ENCODE measurements at places on chromosomes 12 and 14. TPM values are rescaled to one million over a fixed set of nuclear protein-coding genes. Genes with fewer than 3 reads are reported as not detected.

CPNE6 gene
- not detected for total RNA-seq

SPTLC2 gene
- total RNA-seq = 15.8 TPM

PRB4 gene
- not detected for total RNA-seq

ANKRD33 gene
- not detected for total RNA-seq

CFAP54 gene
- total RNA-seq = 1.4 TPM

KRT72 gene
- total RNA-seq = not detected

GZMB gene
- total RNA-seq = not detected

TCL1B gene
- not detected for total RNA-seq

KRT73 gene
- total RNA-seq = not detected

STXBP6 gene
- 7.3 TPM for total RNA-seq

SLCO1A2 gene
- not detected for total RNA-seq

GPR84 gene
- not detected for total RNA-seq

SLC4A8 gene
- 0.28 TPM for total RNA-seq

KCNA1 gene
- total RNA-seq = not detected

VRK1 gene
- 23.5 TPM for total RNA-seq

CMKLR1 gene
- total RNA-seq = 0.14 TPM

CLEC12A gene
- total RNA-seq = not detected

SLC2A14 gene
- total RNA-seq = not detected

IGFBP6 gene
- 666 TPM for total RNA-seq

LRRIQ1 gene
- total RNA-seq = 0.14 TPM

ZFHX2 gene
- 0.14 TPM for total RNA-seq

SEL1L gene
- 114 TPM for total RNA-seq

OVCH1 gene
- total RNA-seq = 0.09 TPM

GPD1 gene
- total RNA-seq = not detected

GPR65 gene
- 0.28 TPM for total RNA-seq

WIF1 gene
- not detected for total RNA-seq

TSPAN19 gene
- not detected for total RNA-seq

FERMT2 gene
- total RNA-seq = 118 TPM

OR4K5 gene
- not detected for total RNA-seq

NGB gene
- not detected for total RNA-seq

A2M gene
- 12.1 TPM for total RNA-seq

CBLN3 gene
- total RNA-seq = 3.3 TPM

SLCO1C1 gene
- not detected for total RNA-seq

KLRD1 gene
- under 0.01 TPM for total RNA-seq

ARF6 gene
- 56.7 TPM for total RNA-seq
